ENCODE measurements at places on chromosomes 7 and 10.

DNA sequence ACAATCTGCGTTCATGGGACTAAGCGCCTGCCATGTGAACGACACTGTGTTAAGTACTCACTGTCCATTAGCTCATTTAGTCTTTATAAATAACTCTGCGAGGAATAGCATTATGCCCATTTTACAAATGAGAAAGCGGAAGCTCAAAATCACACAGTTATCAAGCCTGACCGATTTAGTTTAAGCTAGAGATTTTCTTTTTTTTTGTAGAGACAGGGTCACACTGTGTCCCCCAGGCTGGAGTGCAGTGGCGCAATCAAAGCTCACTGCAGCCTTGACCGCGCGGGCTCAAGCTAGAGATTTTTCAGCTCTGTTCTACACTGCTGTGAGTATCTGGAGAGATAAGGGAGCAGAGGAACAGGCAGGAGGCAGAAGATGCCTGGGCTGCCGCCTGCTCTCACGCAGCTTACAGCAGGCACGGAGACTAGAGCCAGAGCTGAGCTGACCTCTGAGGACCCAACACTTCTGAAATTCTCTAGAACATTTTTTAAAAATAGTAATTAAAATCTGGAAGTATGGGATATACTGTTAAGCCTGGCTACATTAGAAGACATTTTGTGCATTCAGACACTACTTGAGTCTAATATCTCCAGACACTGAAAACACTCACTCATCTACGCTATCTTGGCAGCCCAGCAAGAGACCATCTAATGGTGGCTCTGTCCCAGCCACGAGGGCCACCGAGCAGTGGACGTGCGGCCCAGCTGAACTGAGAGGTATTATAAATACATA is 38.7 kb downstream of the GNA12 start:
- no peak for DNase-seq

DNA sequence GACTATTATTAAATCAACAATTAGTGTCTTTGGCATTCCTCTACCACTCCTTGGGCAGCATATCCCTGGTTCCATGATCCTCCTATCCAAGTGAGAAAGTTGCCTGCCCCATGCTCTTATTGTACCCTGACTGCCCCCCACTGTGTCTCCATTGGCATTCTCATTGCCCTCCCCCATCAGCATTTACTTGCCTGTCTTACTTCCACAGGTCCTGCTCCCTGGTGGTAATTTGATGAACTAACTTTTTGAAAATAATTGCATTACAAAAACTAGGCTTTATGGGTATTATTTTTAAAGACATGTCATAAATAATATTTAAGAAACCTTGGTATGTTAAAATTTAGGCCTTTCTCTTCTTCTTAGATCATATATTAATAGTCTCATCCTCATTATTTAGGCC is 346.4 kb downstream of the PCLO start:
- DNase-seq: no peak

DNA sequence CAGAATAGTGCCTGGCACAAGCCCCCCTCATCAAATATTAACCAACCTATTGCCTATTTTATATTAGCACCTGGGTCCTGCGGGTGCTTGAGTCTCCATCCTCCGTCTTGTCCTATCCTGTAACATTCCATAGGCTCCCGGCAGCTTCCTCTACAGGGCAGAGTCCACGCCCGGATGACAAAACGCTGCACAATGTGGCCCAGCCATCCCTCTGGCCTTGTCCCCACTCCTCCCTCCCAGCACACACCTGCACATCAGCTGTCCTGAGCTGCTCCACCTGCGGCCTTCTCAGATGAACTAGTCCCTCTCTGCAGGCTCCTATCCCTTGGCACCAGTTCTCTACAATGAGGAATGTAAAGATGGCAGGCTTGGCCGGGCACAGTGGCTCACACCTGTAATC is 153.5 kb upstream of the PDE1C start:
- DNase-seq: no peak

DNA sequence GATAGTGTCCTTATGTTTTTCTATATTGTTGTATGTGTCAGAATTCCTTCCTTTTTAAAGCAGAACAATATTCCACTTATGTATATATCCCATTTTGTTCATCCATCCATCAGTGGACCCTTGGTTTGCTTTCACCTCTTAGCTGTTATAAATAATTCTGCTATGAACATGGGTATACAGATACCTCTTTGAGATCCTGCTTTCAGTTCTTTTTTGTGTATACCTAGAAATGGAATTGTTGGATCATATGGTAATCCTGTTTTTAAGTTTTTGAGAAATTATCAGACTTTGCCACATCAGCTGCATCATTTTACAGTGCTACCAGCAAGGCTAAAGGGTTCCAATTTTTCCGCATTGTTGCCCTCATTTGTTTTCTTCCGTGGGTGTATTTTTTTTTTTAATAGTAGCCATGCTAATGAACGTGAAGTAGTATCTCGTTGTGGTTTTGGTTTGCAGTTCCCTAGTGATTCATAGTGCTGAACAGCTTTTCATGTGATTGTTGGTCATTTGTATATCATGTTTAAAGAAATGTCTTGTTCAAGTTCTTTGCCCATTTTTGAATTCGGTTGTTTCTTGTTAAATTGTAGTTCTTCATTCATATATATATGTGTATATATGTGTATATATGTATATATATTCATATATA is 87.8 kb downstream of the LCOR start:
- no peak for DNase-seq

DNA sequence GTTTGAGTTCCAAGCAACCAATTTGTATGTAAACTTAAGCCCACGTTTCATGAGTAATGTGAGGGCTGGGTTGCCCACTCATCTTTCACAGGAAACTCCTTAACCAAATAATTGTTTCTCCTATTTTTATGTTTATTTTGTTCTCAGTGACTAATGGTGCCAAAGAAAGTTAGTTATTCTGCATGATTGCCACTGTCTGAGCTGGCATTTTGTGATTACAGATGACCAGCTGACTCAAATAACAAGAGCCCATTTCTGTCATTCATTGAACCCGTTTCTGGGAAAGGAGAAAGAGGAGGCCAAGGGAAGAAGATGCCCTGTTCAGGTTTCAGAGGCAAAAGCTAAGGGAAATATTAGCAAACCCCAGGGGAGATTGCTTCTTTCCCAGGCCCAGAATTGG is 186.9 kb upstream of the MYO3A start:
- no peak for DNase-seq

- DNase-seq: no peak
Measured at GRCh38 chr7:2016021-2016631, 216.6 kb downstream of the MAD1L1 start.

- peak; percentile 37 for DNase-seq
Measured at GRCh38 chr10:14200698-14201544, 129.8 kb downstream of the FRMD4A start.
